ENCODE measurements at places on chromosomes 6 and 20. TPM values are rescaled to one million over a fixed set of nuclear protein-coding genes. Genes with fewer than 3 reads are reported as not detected.

Gene LY6G6C
- 21.9 TPM for polyA plus RNA-seq

Gene TMEM244
- not detected for polyA plus RNA-seq

Gene HSPA12B
- polyA plus RNA-seq: 2.0 TPM

Gene NXT1
- polyA plus RNA-seq: 12.9 TPM

Gene ZNF831
- polyA plus RNA-seq: 0.09 TPM

Gene TINAG
- not detected for polyA plus RNA-seq

Gene PAQR8
- polyA plus RNA-seq: 7.7 TPM

Gene NRN1
- polyA plus RNA-seq: 3.3 TPM

Gene TRIM10
- polyA plus RNA-seq: not detected

Gene QKI
- polyA plus RNA-seq: 5.6 TPM

Gene HLA-F
- 35.6 TPM for polyA plus RNA-seq

Gene BNIP5
- not detected for polyA plus RNA-seq

Gene TFAP2C
- polyA plus RNA-seq: 18.6 TPM

Gene RIPPLY2
- polyA plus RNA-seq: 0.09 TPM

Gene ANKRD66
- polyA plus RNA-seq: not detected

Gene IYD
- not detected for polyA plus RNA-seq

Measured in esophagus (tissue), 2 donors.